MM.1S (cell line): ENCODE measurements at places on chromosomes 11 and 22.

GRCh38 chr22:24741769-24742168 lies 32.8 kb downstream of the PIWIL3 start:
- no peak for DNase-seq

GRCh38 chr22:50683994-50684371 lies 11.4 kb downstream of the SHANK3 start:
- no peak for DNase-seq

- no peak for DNase-seq
Observed at GRCh38 chr11:3123305-3123704, 41.8 kb downstream of the OSBPL5 start.

GRCh38 chr11:101705972-101706371 lies 122.2 kb upstream of the TRPC6 start:
- no peak for DNase-seq

DNA sequence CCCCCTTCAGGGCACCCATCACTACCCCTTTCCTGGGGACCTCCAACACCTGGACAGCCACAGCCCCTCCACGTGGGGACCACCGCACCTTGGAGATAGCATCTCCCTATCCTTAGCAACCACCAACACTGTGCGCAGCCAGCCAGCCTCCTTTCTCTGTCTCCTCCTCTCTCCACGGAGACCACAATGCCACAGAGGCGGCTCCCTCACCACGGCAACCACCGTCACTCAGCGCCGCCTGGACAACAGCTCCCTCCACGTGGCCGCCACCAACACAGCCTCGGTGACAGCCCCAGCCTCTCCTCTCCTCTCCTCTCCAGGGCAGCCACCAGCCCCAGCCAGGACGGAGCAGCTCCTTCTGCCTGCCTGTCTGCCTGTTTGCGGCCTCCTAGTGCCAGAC lies 10.5 kb downstream of the ELFN2 start:
- DNase-seq = no peak

- DNase-seq = no peak
Observed at GRCh38 chr22:17113600-17113999, 7.6 kb downstream of the TMEM121B start.

DNA sequence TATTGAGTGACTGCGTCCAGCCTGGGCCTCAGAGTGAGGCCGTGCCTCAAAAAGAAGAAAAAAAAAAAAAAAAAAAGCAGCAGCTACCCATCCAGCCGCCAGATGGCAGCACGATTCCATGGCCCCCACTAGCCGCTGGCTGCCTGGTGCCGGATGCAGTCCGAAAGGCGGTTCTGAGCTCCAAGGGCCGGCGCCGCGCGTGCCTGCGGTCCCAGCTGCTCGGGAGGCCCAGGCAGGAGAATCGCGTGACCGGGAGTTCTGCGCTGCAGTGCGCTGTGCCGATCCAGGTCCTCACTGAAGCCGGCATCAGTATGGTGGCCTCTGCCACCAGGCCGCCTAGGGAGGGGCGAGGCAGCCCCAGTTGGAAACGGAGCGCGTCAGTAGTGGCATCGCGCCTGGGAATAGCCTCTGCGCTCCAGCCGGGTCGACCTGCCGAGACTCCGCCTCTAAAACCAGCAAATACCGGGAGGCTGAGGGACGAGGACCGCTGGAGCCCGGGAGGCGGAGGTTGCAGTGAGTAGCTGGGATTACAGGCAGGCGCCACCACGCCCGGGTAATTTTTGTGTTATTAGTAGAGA lies 19.3 kb downstream of the SCARF2 start:
- peak; percentile 75 for DNase-seq

- no peak for DNase-seq
Observed at GRCh38 chr22:46280063-46280817, 12.4 kb downstream of the TTC38 start.

GRCh38 chr11:125093502-125093901 lies 17.9 kb downstream of the TMEM218 start:
- no peak for DNase-seq

DNA sequence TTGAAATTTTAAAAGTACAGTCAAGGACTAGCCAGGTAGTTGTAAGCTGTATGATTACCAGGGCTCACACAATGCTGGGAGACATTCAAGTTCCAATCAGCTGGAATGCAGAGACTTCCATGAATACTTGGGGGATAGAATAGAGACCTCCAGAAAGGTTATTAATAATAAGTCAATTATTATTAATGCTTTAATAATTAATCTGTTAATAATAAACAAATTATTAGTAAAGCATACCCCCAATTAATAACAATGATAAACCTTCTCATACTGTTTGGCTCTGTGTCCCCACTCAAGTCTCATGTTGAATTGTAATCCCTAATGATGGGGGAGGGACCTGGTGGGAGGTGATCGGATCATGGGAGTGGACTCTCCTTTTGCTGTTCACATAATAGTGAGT lies 14.6 kb upstream of the MS4A6A start:
- DNase-seq = no peak

- peak; percentile 47 for DNase-seq
Observed at GRCh38 chr22:20130319-20130718, 1.3 kb upstream of the ZDHHC8 start.

- peak; percentile 86 for DNase-seq
Observed at GRCh38 chr22:22110548-22111266, 128.1 kb upstream of the TOP3B start.

DNA sequence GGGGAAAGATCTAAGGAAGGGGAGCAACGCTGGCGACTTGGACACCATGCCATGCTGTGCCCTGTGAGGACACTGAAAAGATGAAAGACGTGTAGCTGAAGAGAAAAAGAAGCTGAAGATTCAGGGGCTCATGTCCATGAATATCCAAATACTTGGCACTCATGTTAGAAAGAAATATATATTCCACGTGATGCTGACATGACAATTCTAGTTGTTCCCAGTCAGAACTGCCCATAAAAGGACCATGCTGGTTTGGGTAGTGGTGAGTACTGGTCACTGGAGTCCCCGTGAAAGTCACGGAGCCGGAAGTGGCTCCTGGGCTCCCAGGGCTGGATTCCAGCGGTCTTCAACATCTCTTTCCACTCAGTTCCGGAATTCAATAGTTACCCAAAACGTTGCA lies 9.9 kb downstream of the MS4A15 start:
- no peak for DNase-seq

DNA sequence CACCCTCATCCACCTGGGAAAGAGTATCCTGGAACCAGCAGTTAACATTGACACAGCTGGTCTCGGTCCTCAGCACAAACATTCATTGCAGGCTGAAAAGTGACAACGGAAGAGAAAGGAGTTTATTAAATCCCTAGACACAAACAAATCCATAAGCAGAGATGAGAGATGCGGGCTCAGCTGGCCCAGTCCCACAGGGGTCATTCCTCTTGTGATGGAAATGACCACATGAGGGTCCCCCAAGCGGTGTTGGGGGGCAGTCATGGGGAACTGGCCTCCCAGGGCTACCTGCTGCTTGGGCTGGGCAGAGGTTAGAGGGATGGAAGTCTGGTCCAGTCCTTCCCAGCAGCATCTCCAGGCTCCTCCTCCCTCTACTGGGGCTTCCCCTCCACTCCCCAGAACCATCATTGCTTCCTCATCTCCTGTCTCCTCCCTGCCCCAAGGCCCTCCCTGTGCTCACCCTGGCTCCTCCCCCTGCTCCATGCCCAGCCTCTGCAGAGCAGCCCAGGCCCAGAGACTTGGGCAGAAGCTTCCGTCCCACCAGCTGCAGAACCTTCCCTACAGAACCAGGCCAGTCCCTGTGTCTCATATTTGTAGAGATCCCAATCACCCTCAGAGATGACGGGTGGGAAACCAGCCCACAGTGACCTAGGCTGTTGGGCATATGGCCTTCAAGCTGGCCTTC lies 5.4 kb upstream of the IGLL5 start:
- peak; percentile 81 for DNase-seq

DNA sequence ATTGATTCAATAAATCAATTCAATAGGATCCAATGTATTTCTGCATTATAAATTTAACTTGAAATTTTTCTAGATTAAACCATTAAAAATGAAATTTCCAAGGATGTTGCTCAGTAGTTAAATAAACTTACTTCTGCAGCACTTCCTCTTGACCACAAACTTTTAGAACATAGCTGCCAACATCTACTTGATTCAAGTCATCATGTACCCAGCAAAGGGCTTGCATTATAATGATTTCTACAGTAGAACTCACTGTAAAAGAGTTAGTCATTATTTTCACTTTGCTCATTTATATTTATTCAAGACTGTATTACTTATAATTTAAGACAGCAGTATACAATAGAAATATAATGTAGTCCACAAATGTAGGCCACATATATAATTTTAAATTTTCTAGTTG lies 59.2 kb downstream of the PIK3C2A start:
- no peak for DNase-seq

GRCh38 chr11:47967577-47968525 lies 12.5 kb upstream of the PTPRJ start:
- no peak for DNase-seq

DNA sequence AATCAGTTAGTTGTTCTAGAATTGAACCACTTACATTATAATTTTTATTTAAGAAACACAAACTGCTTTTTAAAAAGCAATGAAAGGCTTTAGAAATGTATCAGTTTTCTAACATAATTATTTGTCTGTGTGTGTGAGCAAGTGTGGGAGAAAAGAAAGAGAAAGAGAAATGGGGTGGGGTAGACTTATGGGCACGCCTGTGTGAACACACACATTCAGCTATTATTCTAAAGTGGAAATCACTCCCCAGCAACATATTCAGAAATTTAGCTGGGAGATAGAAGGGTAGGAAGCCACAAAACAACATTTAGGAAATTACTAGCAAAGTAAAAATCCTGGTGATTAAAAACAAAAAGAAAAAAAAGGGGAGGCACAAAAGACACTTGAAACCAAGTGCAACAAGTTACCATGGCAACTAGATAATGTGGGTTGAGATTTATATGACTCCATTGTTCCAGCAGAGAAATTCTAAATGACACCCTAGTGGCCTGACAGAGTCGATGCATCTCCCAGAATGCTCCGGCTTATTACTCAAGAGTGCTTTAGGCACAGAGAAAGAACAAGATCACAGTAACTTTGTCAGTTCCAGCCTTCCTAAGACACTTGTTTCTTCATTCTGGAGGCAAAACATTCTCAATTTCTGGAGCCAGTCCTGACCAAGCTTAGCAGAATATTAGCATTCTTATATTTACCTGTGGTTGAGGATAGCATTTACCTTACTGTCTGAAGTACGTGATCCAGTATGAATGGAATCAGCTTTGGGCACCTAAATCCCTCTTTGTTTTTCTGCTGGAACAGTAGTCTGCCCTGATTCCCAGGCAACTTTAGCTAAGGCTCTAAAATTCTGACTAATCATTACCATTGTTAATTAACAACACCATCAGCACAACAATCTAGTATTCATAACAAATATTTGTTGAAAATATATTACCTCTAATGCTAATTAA lies 444.4 kb downstream of the DLG2 start:
- peak; percentile 46 for DNase-seq

GRCh38 chr22:49046000-49046545 lies 781.6 kb downstream of the BRD1 start:
- DNase-seq = no peak

GRCh38 chr11:109112821-109113280 lies 309.1 kb upstream of the C11orf87 start:
- DNase-seq = no peak

DNA sequence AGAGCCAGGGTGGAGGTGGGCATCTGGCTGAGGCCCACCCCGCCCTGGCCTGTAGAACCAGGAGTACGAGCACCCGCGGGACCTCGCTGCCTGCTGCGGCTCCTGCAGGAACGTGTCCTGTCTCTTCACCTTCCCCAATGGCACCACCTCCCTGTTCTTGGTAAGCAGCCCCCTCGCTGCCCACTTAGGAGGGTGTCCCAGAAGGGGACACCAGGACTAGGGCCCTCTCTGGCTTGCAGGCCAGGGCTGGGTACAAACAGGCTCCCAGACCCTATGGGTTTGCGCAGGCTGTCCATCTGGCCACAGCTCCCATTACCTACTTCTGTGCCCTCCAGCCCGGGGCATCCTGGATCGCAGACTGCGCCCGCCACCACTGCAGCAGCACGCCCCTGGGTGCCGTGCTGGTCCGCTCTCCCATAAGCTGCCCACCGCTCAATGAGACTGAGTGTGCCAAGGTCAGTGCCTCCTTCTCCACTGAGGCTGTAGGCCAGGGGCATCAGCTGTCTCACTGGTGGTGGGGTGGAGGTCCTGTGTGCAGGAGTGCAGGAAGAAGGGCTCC lies 77.5 kb upstream of the MYOD1 start:
- no peak for DNase-seq

DNA sequence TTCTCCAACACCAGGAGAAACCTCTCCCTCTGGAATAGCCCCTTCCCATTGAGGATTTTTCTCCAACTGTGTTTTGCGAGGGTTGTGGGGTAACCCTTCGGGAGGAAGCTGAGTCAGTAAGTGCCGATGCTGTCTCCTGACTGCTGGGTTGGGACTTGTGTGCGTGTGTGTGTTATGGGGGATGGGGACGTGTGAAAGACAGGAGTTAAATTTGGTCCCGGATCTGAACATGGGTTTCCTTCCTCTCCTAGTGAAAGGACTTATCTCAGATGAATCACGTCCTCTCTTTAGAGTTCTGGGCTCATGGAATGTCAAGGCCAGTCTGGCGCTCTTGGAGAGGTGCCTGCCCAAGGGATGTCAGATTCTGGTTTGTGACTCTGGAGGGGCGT lies 33.3 kb downstream of the KIAA1671 start:
- DNase-seq = no peak

GRCh38 chr11:108967571-108967970 lies 302.7 kb downstream of the DDX10 start:
- no peak for DNase-seq

- peak; percentile 71 for DNase-seq
Observed at GRCh38 chr11:128624269-128625175, 37.2 kb upstream of the ETS1 start.

DNA sequence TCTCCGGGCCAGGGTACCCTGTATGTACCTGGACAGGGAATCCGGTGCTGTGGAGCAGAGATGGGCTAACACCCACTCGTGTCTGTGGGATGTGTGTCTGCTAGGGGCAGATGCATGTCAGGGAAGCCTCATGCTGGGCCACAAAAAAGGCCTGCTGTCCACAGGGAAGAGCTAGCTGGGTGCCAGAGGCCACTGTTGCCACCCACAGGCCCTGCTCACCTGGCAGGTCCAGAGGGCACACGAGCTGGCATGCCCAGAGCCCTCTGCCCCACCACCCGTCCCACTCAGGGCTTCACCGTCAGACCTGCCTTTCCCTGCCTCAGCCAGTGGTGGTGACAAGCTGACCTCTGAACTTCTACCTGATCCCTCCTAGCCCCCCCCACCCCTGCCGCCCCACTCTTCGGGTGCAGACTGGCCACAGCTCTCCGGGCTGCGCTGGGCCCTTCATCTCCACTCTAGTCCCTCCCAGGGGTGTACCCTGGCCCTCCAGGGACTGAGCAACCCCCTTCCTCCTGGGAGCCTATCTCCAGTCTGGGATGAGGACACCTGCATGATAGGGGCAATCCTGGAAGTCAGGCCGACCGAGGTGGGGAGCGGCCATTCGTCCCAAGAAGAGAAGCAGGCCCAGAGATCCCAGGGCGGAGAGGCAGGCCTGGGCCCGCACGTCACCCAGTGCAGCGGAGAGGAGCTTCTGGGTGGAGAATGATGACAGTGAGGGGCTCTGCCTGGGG lies 1.4 kb downstream of the SLC25A22 start:
- no peak for DNase-seq
